Kidney epithelial cell (primary cell): ENCODE measurements at places on chromosomes 7 and 10. TPM values are rescaled to one million over a fixed set of nuclear protein-coding genes. Genes with fewer than 3 reads are reported as not detected.

GRCh38 chr7:137846827-137847567, at the start of gene DGKI:
TSS of gene DGKI (minus strand) at chr7:137846974.
- DNase-seq = no peak

DNA sequence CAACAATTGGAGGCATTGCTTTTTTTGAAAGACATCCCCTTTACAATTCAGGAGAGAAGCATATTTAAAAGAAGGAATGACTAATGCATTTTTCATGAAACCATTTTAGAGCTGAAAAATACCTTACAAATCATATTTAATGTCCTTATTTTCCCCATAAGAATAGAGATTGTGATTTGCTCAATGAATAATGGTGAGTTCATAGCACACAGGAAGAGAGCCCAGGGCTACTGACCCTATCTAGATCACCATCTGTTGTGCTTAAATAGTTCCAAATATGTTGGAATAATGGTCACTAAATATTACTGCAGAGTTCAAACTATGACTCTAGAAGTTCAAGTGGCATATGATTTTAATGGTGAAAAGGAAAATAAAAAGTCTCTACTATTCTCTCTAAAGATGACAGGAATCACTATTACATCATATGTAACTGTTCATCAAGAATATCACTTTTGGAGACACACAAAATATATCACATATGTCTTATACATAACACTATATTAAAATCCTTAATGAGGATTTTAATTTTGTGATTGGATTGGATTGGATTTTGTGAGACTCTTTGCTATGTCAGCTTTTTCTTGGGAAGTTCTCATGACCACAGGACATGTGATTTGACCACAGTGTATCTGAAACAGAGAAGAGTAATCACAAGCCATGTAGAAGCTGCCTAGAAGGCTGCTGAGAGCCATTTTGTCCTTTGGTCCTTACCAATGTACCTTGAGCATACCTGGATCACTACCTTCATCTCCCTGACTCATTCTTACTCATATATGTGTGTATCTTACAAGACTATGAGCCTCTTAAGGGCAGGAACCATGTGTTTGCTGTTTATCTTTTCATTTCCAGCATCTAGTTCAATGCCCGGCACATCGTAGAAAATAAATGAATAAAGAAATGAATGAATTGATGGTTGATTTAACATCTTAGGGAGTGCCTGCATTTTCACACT, 26.4 kb downstream of the SLC16A9 start:
- DNase-seq = no peak

DNA sequence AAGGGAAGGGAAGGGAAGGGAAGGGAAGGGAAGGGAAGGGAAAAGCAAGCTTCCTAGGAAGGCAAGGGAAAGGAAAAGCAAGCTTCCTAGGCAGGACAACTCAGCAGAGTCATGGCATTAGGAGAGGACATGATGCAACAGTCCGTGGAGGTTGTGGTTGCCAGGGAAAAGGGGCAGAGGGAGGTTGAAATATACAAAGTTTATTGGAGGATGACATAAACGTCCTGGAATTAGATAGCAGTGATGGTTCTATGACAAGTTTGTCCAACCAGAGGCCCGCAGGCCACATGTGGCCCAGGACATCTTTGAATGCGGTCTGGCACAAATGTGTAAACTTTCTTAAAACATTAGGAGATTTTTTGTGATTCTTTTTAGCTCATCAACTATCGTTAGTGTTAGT, 59.8 kb upstream of the OPN4 start:
- DNase-seq = no peak

DNA sequence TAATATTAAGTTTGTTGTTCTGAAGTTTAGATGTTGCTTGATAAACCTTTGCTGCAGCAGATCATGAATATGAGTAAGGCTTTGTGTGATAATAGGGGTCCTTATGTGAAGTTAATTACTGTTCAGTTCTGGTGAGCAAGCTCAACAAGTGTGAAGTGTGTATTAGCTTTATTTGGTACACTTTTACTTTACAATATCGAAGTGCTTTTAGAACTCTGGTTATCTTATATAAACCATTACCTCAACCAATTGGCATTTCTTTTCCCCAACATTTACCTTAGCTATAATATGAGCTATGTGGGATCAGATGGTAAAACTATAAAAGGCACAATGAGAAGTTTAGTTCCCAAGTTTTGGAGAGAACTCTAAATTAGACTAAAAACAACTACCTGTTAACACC, 127.6 kb downstream of the LCOR start:
- no peak for DNase-seq

DNA sequence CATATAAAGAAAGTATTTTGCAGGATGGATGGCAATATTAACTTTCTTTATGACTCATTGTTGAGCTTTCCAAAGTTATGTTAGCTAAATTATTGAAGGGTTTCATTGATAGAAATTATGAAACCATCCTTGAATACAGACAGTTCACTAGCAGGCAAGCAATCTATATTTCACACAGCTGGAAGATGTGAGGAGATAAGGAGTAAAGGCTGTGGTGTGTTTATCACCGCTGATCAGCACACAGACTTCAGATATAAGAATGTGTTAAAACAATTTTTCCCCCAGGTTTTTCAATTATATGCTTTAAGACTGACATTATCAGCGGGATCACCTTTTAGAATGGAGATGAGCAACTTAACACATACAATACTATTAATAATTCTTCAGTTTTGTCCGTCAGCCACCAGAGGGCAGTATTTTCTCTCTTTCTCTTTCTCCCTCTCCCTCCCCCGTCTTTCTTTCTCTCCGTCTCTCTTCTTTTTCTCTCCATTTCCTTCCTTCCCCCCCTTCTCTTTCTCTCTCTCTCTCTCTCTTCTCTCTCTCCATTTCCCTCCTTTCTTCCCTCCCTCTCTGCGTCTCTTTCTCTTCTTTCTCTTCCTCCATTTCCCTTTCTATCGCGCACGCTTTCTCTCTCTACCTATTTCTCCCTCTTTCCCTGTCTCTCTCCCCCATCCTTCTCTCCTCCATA, 62.9 kb upstream of the FAM171A1 start:
- no peak for DNase-seq

DNA sequence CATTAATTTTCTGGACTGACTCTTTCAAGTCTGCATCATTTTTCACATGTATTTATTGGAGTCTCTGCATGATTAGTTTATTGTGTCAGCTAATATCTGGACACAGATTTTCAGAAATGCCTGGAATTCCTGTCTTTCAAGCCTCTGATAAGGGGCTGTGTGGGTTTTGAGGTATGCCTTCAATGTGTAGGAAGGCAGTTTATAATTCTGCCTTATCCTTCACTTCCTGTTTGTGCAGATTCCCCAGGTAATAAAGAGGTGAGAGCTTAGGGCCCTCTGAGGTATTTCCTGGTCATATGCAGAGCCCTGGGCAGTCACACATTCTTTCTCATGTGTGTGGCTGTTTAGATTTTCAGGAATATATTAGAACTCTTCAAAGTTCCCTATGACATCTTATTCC, 79.4 kb upstream of the PRKCQ start:
- DNase-seq = no peak

- peak; percentile 57 for DNase-seq
Measured at GRCh38 chr10:62996925-62997324, 136.2 kb upstream of the NRBF2 start.

GRCh38 chr7:99596408-99596955, 1.6 kb upstream of the TMEM225B start:
- no peak for DNase-seq

DNA sequence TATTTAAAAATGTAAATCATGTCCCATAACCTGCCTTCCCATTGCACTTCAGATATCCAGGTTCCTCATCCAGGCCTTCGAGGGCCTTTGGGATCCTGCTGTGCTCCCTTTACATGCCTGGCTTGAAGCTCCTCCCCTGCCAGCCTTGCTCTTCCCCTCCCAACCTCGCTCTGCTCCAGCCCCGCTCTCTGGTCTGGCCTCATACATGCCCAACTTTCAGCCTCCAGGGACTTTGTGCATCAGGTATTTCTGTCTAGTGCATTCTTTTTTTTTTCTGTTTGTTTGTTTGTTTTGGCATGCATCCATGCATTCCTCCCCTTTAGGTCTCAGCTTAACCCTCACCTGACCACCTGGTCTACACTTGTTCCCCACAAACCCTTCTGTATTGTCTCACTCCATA, 160.3 kb downstream of the SNX10 start:
- no peak for DNase-seq

DNA sequence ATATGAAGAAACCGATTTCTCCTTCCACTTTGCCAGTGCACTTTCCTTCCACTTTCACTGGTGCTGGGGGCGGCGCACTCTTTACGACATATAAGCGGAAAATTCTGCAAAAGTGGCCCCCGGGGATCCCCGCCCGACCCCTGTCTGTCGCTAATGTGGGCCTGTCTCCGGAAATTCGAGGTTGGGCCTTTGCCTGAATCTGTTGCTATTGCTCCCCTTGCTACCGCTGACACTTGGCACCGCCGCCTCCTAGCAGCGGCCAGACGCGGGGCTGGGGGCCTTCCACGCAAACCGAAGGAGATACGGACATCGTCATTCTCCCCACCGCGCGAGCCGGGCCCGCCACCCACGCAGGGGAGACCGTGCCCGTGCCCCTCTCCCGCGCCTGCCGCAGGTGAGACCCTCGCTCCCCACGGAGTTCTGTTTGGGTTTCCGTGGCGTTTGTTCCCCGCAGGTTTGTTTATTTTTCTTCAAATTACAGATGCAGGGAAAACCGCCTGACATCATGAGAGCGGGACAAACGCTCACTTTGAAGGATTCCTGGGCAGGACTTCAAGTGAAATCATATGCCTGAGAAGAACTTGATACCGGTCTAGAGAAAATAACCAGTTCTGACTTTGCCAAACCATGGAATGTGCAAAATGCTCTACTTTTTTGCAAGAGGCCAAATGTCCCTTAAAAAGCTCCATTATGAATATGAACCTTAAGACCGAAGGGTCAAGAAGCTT, 5.0 kb downstream of the TWIST1 start:
- no peak for DNase-seq

DNA sequence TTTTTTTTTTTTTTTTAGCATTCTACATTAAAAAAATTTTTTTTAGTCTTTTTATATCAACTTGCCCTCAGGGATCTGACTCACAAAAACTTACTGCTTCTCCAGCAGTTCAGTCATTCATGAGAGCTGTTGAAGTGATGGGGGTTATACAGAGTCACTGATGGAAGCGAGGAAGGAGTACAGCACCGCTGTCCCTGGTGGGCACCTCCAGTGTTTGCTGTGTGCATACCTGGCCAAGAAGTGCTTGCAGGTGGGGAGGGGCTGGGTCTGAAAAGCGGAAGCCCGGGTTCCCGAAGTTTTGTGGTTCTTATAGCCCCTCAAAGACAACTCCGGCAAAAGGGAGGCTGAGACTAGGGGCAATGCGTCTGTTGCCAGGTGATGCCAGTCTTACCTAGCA, 46.2 kb downstream of the MINDY4 start:
- no peak for DNase-seq

DNA sequence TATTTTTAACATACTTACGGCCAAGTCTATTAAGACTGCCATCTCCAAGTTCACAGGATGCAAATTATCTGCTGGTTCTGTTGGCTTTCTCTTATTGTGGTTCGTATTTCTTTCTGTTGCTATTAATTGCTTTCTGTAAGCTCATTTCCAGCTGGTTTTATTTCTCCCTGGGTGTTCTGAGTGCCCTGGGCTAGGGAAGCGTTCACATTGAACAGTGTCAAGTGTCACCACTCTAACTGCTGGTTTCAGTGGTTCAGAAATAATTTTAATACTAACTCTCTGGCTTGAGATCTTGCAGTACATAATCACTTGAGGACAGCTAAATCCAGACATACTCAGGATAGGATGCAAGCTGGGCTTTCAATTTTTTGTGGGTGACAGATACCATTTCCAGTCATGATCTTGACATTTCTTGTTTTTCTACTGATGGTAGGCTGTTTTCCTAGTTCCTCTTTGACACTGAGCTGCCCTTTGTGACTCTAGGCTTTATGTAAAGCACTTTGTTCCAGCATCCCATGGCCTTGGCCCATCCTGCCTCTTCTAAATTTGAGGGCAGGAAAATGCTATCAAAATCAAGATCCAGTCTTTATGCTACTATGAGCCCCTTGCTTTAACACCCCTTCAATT, 117.6 kb downstream of the SNX13 start:
- no peak for DNase-seq

DNA sequence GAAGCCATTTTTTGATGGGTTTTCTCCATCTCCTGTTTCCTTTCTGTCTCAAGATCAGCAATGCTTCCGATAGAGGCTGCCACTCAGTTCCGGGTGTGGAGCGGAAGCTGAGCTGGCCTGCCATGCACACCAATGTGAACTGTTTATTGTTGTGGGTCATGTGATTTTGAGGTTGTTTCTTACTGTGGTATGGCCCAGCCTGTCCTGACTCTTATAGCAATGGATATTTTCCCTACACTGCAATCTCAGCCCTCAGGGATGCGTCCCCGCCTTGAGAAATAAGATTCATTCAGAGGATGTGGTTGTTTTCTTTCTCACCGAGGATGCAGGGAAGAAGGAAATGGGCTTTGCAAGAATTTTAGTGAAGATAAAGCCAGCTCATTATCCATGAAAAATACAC, 134.7 kb downstream of the PFKFB3 start:
- no peak for DNase-seq

DNA sequence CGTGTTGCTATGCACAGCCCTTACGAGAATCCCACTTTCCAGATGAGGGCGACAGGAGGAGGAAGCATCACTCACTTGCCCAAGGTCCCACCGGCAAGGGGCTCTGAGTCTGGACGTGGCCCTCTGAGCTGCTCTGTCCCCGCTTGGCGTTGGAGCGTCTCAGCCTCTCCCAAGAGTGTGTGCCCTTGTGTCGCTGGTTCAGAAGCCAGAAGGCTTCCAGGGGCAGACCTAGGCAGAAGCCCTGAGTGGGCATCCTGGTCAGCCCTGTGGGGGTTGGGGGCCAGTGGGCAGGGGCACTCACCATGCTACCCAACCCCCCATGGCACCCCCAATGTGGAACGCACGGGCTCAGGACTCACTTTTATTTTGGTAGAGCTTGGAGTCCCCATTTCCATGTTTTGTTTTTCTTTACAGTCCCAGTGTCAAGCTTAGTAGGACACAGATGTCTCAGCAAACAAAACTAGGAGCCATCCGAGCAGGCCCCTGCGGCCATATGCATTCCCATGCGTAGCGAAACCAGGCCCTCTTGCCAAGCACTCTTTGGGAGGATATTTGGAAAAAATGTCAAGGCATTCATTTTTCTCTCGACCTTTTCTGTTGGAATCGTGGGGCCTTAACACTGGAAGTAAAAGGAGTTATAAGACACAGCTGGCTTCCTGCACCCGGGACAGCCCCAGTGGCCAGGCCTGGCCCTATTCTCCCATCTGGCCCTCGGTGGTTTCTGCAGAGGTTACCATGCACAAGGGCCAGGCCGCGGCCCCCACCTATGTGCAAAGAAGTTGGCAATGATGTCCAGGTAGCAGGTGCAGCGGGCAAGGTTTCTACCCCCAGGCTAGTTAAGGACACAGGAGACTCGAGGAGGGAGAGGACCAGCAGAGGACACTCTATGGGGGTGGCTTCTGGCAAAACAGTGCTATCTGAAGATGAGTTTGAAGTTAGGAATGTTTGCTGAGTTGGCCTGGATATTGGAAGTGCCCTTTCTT, 97.0 kb downstream of the LHPP start:
- DNase-seq = no peak

Gene TRIM8
- 393 and 426 TPM in 2 replicates for total RNA-seq

Gene TMEM229A
- not detected in 2 replicates for total RNA-seq

Gene ZNF736
- 9.3 and 10.5 TPM in 2 replicates for total RNA-seq

Gene ZNF479
- total RNA-seq = not detected in 2 replicates

Gene RAMP3
- total RNA-seq = not detected in 2 replicates

Gene UPK3B
- not detected in 2 replicates for total RNA-seq

Gene RHBDD2
- 60.0 and 71.7 TPM in 2 replicates for total RNA-seq

Gene GNAI1
- 17.7 and 21.6 TPM in 2 replicates for total RNA-seq
